Glutamatergic neuron (in vitro differentiated cells): ENCODE measurements at places on chromosomes 3 and 15.

- H3K27ac ChIP-seq = no peak overlapping the region
- peaks cover 8% of the 10 kb centered on the region for H3K36me3 ChIP-seq
- DNase-seq = peak; percentile 72
- peaks cover 7% of the 10 kb centered on the region for H3K4me1 ChIP-seq
- peak overlapping the region; percentile 91 for H3K4me3 ChIP-seq
These were observed 318.0 kb downstream of the FGF12 start for GRCh38 chr3:192409201-192409837.

DNA sequence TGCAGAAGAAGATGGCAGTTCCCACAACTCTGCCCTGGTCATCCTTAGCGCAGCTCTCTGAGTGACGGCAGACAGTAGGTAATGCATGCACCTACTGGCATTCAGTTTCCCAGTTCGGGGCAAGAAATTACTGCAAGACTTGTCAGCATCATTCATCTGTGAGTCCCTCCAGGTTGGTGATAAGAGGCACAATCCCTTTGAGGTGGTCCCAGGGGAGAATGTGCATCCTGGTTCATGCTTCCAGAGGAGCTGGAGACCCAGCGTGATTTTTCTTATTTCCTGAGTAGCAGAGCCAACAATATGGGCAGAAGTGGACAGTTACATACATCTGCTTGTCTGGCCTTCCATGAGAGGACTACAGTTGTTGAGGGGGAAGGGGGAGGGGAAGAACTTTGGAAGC, 235.9 kb upstream of the BHLHE40 start:
- no peak for DNase-seq
- no peaks in the 10 kb centered on the region for H3K36me3 ChIP-seq
- no peak overlapping the region for H3K27ac ChIP-seq
- peaks cover 3% of the 10 kb centered on the region for H3K4me1 ChIP-seq

GRCh38 chr15:63146684-63147083, 10.6 kb downstream of the RPS27L start:
- H3K27ac ChIP-seq = no peak overlapping the region
- H3K36me3 ChIP-seq = peaks cover 9% of the 10 kb centered on the region
- no peak overlapping the region for H3K4me3 ChIP-seq
- no peak for DNase-seq

- H3K4me1 ChIP-seq = peaks cover 13% of the 10 kb centered on the region
- peaks cover 9% of the 10 kb centered on the region for H3K36me3 ChIP-seq
- H3K27me3 ChIP-seq = peaks cover 8% of the 10 kb centered on the region
- H3K27ac ChIP-seq = no peak overlapping the region
These were observed 299.2 kb upstream of the LRRN1 start for GRCh38 chr3:3499987-3500386.
